ENCODE measurements at places on chromosomes 5 and 9. TPM values are rescaled to one million over a fixed set of nuclear protein-coding genes. Genes with fewer than 3 reads are reported as not detected.
A peak's percentile ranks its signal among the peaks of the same experiment; 100 is the strongest.

DNA sequence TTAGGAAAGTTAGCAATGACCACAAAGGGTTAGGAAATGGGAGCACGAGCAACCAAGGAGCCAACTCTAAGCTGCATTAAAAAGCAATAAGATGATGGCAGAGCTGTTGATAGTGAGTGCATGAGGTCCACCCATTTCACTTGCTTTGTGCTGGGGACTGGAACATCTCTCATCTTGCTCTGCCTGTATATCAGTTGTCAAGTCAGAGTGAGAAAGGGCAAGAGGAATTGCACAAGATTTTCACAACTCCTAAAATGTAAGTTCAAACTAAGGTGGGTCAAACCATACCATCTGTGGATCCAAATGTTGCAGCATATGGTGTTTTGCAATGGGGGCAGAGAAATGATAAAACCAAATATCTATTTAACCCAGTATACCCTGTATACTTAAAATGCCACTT lies 2.8 kb upstream of the ESM1 start:
- no peak for DNase-seq

GRCh38 chr9:72539824-72540347 lies 18.5 kb downstream of the TMC1 start:
- no peak for DNase-seq

DNA sequence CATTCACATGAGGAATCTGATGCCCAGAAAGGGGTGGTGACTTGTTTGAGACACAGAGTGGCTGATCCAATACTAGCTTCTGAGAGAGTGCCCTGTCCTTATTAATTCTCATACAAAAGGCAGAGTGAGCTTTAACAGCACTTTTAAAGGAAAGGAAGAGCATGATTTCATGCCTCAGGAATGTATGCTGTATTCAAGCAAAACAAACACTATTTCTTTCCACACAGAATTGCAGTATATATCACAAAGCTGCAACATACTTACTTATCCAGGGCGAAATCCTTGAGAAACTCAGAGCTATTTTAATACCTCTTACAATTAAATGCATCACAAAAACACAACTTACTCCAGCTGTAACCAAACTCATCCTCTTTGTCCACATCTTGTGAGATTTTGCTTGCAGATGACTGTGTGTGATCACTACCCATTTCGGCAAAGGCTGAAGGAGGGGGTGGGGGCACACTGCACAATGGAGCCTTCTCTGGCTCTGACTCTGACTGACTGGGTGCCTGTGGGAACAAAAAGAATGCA lies 139.8 kb downstream of the MPDZ start:
- DNase-seq, result no peak

- no peak for DNase-seq
These were observed 56.2 kb downstream of the TMOD1 start for GRCh38 chr9:97557606-97558095.

GRCh38 chr5:177447066-177447610 lies 524 bp downstream of the PRR7 start:
- DNase-seq, result peak; percentile 74

GRCh38 chr9:114906922-114907571 lies 23.3 kb downstream of the TNFSF8 start:
- DNase-seq, result peak; percentile 28

- no peak for DNase-seq
These were observed 44.4 kb upstream of the ABCA1 start for GRCh38 chr9:104972242-104972866.

- DNase-seq, result peak; percentile 38
These were observed 146.4 kb downstream of the HACD4 start for GRCh38 chr9:20884985-20885593.

GRCh38 chr9:129576546-129577543 lies 44.1 kb downstream of the C9orf50 start:
- DNase-seq, result no peak

GRCh38 chr5:154258531-154259217 lies 68.1 kb downstream of the GALNT10 start:
- DNase-seq, result no peak

DNA sequence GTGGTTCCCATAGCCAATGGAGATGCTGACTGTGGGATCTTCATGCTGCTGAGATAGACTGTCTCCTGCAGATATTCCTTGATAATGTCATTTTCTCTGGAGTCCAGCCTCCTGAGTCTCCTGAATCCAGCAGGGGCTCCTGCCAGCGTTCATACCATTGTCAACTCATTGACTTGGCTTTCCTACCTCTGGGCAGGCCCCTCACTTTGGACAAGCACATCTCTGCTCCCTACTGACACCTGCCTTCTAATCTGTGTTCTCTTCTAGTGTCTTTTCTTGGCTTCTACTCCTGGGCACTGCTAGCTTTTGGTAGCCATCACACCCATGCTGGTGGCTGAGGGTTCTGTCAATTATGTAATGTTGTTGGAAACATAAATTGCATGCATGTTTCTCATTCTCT lies 138.0 kb downstream of the ADCY2 start:
- no peak for DNase-seq

DNA sequence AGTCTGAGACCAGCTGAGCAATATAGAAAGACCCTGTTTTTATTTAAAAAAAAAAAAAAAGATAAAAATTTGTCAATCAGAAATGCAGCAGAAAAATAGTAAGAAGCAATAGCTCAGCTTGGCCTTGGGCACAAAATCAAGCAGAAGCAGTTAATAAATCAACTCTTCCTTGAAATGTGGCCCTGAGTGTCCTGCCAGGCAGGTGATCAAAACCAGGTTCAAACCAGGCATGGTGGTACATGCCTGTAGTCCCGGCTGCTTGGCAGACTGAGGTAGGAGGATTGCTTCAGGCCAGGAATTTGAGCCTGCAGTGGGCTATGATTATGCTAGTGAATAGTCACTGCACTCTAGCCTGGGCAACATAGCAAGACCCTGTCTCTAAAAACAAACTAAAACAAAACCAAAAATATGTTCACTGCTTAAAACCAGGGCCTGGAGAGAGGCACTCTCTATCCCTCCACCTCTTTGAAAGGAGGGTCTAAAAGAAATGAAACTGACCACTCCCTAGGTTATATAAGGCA lies 27.9 kb upstream of the KLF9 start:
- DNase-seq, result no peak

DNA sequence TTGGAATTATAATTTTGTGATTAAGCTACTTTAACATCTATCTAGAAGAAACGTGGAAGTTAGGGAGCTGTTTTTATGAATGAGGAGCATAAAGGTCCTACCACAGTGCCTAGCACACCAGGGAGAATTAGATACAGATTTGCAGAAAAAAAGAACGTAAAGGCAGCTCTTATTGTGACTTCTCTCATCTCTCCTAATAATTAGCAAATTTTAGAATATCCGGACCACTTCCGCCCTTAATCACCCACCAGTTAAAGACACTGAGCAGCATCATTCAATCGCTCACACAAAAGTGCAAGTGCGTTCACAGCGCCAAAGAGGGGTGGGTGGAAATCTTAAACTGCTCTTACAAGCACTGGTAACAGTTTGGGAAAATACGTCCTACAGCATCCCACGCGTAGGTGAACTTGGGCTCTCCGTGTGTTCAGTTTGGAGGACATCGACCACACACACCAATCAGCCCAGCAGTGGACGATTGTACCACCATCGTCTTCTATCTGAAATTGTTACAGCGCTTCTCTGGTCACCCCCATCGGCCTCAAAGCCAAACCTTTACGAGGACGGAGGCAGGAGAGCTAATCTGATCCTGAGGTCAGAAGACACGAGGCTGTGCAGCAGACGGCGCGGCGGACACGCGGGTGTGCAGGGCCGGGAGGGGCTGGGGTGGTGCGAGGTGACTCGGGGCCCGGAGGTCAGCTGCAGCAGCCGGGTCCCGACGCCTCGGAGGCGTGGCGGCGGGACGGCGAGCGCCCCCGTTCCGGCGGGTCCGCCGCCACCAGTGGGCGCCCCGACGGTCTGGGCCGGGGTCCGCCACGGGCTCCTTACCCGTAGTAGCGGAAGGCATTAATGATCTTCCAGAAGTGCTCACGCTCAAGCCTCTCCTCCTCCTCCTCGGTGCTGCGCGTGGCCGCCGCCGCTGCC lies 646 bp downstream of the CARNMT1 start:
- peak; percentile 43 for DNase-seq

DNA sequence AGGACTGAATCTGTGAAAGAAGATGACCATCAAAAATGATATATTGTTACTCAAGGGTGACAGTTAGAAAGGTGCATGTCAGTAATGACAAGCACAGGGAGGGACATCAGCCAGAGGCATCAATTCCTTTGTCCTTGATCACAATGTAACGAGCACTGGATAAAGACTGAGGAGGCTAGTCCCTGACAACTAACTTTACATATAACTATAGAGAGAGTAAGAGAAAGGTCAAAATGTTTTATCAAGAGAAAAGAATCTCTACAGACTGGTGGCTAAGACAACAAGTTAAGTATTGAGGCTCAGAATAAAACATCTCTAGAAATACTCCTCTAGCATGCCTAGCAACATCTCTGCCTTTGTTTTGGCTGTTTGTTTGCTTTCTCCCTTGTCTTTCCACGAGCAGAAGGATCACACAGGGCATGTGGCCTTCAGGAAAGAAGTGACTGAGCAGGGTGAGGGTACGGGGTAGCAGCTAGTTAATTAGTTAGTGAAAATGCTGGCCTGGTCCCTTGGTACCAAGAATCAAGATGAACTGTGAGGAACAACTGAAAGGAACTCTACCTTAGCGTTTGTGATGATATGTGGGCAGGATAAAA lies 724.1 kb upstream of the MEF2C start:
- no peak for DNase-seq

DNA sequence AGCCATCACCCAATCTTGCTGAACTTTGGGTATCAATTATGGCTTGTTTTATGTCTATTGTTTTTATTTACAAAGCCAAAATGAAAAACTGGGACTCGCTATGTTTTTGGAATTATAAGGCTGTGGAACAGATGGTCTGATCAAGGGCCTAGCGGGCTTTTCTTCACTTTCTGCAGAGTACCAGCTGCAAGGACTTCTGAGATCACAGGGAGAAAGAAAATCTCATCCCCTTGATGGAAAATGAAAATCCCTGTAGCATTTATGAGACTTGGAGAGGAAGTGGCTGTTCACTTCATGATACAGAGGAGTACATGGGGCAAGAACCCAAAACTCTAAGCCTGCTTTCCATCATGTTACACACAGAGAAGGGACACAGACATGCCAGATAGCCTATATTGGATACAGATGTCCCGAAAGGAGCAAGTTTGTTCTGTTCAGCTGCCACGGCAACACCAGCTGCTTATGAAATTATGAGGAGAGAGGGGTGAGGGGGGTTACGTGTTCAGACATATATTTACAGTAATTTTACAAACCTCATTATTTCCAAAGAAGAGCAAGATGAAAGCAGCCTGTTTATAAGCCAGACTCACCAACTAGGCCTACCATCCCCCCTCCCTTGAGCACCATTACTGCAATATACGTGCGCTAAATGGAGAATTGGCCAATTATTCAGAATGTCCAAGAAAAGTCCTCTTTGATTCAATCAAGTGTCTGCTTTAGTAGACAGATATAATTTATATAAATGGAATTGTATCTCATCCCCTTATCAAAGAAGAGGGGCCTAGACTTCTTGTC lies 220.0 kb downstream of the MARCHF11 start:
- DNase-seq, result no peak

GRCh38 chr5:31481531-31482165 lies 50.2 kb downstream of the DROSHA start:
- DNase-seq, result no peak

GRCh38 chr9:110153431-110153830 lies 54.5 kb downstream of the C9orf152 start:
- DNase-seq, result no peak

GRCh38 chr5:100654895-100655294 lies 119.7 kb downstream of the FAM174A start:
- DNase-seq, result no peak

- no peak for DNase-seq
These were observed 5.7 kb downstream of the BRD3OS start for GRCh38 chr9:134030821-134031470.

DNA sequence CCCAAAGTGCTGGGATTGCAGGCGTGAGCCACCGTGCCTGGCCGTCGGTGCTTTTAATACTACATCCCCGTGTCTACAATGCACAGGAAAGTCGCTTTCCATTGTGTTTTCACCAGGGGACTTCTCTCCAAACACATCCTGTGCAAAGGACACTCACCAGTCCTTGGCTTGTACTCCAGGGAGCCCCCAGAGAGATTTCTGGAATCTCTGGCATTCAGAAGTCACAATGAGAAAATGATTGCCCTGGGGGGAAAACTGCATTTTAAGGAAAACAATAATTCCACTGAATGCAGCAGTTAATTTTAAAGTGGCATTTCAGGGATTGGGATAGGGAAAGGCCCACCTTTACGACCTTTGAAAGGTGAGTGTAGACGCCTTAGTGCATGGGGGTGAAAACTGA lies 112.0 kb downstream of the ADAMTS16 start:
- no peak for DNase-seq

DNA sequence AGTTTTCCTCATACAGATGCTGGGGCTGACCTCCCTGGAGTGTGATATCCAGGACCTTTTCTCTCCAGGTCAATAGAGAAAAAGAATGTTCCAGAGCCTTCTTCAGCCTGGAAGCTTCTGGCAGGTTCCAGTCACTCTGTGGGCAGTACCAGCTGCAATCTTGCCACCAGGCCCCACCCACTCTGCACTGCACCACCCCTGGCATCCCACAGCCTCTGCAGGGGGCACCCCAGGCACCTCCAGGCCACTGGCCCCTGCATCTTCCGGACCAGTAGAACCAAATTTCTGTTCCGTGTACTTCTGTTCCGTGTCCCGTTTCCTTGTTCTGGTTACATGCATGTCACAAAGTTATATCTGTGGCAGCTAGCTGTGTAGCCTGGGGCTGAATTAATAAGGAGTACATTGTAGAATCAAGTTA lies 83.3 kb upstream of the ZBTB43 start:
- DNase-seq, result peak; percentile 44

DNA sequence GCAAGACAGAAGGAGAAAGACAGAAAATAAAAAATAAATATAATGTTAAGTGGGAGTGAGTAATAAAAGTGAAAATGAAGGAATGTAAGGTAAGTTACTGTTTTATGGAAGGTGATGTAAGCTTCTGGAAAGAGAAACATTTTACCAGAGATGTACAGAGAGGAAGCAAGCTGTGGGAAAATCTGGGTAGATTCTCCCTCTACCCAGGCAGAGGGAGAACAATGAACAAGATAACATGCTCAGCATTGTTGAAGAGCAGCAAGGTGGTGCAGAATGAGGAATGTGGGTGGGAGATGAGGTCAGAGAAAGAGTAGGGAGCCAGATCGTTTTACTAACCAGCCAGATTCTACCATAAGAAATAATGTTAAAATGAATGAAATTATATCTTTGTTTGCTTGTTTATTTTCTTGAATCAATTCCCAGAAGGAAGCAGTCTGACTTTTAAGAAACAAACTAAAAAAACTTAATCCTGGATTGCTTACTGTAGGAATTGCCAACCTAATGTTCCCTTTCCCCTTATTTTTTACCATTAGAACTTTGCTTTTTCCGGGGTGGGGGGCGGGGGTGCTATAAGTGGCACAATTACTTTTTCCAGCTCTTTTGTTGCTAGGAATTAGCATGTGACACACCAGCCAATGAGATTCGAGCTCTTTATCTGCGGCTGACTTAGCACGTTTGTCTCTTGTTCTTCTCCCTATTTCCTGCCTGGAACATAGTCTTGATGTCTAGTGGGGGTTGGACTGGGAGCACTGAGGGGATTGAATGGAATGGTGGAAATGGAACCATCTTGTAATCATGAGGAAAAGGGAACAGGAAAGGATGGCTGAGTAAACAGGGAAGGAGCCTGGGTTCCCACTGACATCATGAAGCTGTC lies 356.7 kb downstream of the TMEM167A start:
- no peak for DNase-seq

- no peak for DNase-seq
These were observed 59.8 kb upstream of the POU5F2 start for GRCh38 chr5:93800988-93801811.

GRCh38 chr9:131574730-131575640 lies 29.7 kb downstream of the PRRT1B start:
- DNase-seq, result no peak

Gene CTXN3
- not detected for total RNA-seq

Gene IFNB1
- not detected for total RNA-seq

Gene ZNF169
- 6.3 TPM for total RNA-seq

Gene OR1J2
- not detected for total RNA-seq

Measured in CD8-positive, alpha-beta memory T cell (primary cell).